ENCODE measurements at places on chromosomes 5 and 9.

DNA sequence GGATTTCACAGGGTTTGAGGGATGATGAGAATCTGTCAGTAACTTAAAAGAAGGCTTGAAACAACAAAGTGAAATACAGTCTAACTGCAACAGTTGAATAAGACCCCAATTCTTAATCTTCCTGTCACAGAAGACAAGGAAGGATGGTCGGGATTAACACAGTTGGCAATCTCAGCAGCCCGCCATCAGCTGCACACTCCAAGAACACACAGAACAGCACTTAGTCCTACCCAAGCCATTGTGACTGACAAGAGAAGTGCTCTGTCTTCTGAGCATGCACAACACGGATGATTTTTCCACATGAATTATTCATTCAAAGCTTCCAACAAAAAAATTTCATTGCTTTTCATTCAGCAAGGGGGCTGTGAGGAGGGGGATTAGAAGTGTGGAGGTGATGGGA is 576.1 kb downstream of the TLE4 start:
- DNase-seq: no peak

DNA sequence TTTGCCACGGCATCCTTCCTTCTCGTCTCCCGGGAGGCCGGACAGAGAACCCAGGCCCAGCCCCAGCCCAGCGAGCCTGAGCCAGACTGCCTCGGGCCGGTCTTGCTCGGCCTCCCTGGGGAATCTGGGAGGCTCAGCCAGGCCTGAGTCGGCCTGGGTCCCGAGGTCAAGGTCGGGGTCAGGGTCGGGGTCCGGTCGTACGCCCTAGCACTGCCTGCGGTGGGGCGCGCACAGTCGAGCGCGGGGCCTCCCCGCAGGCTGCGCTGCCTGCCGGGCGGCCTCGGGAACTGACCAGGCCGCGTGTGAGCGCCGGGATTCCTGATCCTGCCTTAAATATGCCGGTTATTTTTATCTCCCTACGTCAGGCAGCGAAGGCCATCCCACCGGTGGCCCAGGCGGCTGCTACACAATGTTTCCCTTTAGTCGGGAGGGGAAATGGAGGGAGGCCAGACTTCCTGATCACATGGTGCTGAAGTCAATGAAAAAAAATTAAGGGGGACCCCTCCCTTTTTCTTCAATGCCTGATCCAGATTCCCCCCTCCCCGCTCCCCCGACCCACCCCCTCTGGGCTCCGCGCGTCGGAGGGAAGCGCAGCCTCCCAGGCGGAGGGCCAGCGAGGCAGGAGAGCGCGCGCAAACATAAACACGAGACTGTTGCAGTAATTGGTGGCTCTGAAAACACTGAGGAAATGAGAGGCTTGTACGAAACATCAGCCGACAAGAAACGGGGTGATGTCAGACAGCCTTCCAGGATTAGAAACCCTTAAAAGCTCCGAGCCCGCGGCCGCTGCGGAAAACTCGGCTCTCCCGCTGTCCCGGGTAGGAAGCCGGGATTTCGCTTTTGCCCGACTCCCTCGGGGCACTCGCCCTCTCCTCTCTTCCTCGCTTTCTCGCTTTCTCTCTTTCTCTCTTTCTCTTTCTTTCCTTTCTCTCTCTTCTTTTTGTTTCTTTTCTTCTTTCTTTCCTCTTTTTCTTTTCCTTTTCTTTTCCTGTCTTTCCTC is 148.2 kb upstream of the KLF4 start:
- peak; percentile 78 for DNase-seq

DNA sequence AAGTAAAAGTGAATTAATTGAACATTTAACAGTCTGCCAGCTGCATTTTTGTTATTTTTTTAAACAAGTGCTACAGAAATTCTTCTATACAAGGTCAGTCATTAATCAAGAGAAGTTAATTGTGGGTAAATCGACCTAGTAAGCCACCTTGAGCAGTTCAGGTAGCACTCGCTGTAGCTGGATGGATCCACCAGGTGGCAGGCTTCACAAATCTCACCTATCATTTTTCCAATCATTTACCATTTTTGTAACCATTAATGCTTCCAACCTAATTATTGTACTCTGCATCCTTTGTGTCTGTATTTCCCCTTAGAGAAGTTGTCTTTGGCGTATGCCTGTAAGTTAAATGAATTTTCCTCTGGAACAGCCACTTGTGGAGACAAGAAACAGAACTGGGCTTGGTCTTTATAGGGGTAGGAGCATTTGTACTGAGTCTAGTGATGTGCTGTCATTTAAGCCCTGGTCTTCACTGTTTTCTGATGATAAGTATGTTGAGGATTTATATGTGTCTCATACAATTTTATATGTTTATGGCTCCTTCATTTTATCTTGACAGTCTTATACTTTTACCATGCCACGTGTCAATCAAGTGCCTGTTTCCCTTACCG is 39.5 kb downstream of the CD180 start:
- peak; percentile 24 for DNase-seq

GRCh38 chr9:77212801-77213200 is 35.5 kb downstream of the VPS13A start:
- DNase-seq: no peak

- DNase-seq: no peak
Measured at GRCh38 chr9:127686461-127687393, 20.1 kb upstream of the CFAP157 start.

GRCh38 chr5:3512361-3513095 is 83.1 kb upstream of the IRX1 start:
- no peak for DNase-seq

DNA sequence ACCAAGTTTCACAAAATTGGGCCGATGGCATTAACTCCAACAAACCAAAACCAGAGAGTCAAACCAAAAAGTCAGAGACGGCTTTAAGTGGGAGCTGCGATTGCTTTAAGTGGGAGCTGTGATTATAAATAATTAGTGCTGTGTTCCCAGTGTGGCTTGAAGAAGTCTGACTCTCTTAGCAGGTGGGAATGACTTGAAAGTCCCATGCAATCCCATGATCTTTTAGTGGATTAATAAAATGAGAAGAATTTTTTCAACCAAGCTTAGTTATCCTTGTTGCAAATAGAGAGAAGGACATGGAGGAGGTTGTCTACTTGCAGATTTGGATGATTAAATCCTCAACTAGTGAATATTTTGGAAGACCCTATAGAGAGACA is 68.5 kb downstream of the MYO10 start:
- no peak for DNase-seq

- no peak for DNase-seq
Measured at GRCh38 chr5:146744068-146744745, 134.3 kb downstream of the PPP2R2B start.

GRCh38 chr5:132070460-132071337 is 2.9 kb upstream of the CSF2 start:
- DNase-seq: no peak

GRCh38 chr5:1781726-1782384 is 17.8 kb downstream of the MRPL36 start:
- DNase-seq: no peak

- no peak for DNase-seq
Measured at GRCh38 chr5:179599100-179599499, 24.4 kb downstream of the HNRNPH1 start.

GRCh38 chr9:125439434-125440272 is 178.0 kb downstream of the GAPVD1 start:
- DNase-seq: no peak

- DNase-seq: peak; percentile 52
Measured at GRCh38 chr9:15142878-15143534, 164.0 kb downstream of the TTC39B start.

GRCh38 chr9:84419031-84419602 is 78.6 kb upstream of the SLC28A3 start:
- DNase-seq: no peak

- no peak for DNase-seq
Measured at GRCh38 chr9:112035166-112035826, 138.7 kb downstream of the UGCG start.

DNA sequence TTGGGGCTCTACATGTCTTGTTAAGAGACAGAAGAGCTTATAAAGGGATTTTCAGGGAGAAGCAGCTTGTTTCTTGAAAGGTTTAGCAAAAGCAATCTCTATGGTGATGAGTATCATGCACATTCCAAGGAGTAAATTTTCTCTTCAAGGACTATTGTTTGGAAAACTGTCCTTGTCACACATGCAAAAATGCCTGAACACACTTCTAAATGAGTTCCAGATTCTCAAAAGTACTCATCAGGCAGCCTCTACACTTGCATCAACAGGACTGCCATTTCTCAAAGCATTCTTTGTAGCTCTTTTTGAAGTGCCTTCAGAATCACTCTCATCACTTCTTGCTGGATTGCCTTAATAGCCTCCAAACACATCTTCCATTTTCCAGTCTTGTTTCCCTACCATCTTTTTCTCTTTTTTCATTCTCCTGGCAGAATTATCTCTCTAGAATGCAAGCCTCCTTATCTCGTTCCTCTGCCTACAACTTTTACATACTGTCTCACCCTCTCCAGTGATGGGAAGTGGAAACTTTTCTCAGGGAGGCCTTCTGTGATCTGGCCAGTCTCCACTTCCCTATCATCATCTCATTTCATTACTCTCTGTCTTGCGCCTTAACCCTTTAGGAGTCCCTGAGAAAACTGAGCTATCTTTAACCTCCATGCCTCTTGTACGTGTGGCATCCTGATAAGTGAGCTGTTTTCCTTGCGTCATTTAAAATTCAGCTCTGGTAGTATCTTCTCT is 631.5 kb upstream of the TLE4 start:
- DNase-seq: peak; percentile 9

GRCh38 chr5:55294935-55295334 is 12.6 kb downstream of the DHX29 start:
- DNase-seq: no peak

- DNase-seq: no peak
Measured at GRCh38 chr5:145509336-145510136, 325.6 kb downstream of the PRELID2 start.

- DNase-seq: no peak
Measured at GRCh38 chr9:77714077-77714549, 66.0 kb upstream of the GNA14 start.

DNA sequence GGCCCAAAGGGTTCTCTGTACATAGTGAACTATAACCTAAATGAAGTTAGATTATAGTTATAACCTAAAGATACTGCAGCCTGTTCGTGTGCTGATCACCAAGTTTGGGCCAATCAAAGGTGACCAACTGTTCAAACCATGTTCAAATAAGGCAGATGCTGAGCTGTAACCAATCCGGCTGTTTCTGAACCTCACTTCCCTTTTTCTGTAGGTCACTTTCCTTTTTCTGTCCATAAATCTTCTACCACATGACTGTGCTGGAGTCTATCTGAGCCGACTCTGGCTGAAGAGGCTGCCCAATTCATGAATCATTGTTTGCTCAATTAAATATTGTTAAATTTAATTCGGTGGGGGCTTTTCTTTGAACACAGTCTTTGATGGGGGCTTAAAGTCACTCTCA is 1920.2 kb downstream of the MAT2B start:
- no peak for DNase-seq

DNA sequence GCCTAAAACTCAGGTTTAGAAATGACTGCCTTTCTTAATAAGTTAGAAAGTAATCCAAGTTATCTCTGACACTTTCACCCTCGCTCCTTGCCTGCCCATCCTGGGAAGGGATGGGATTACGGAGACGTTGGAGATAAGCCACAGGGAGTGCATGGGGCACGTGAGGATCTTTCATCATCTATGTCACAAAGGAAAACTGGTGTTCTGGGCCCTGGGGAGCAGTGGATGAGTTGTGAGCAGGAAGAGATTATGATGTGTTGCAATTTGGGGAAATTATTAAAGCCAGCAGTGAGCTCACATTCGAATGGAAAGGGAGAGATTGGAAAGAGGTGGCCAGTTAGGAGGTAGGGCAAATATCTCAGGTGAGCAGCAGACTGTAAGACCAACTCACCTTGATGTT is 12.8 kb downstream of the AFAP1L1 start:
- no peak for DNase-seq

DNA sequence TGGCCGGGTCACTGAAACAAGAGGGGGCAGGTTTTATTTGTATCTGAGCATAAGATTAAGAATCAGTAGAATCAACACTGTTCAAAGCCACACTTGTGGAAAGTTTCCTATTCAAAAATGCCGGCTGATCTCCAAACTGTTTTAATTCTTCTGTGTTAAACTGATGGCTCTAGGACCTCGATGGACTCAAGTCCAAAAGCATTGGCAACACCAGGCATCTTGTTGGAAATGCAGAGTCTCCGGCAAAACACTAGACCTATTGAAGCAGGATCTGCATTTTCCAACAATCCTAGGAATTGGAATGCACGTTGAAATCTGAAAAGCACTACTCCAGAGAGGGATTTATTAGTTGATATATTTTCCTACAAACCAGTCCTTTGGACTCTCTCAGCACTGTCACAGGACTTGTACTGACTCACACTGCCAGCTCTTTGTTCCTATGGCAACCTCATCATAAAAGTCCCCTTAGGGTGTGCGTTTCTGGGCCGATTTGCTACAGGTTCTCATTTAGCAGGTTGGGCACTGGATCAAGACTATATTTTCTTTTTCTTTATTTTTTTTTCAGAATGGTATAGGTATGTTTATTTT is 48.1 kb upstream of the PCA3 start:
- DNase-seq: no peak

DNA sequence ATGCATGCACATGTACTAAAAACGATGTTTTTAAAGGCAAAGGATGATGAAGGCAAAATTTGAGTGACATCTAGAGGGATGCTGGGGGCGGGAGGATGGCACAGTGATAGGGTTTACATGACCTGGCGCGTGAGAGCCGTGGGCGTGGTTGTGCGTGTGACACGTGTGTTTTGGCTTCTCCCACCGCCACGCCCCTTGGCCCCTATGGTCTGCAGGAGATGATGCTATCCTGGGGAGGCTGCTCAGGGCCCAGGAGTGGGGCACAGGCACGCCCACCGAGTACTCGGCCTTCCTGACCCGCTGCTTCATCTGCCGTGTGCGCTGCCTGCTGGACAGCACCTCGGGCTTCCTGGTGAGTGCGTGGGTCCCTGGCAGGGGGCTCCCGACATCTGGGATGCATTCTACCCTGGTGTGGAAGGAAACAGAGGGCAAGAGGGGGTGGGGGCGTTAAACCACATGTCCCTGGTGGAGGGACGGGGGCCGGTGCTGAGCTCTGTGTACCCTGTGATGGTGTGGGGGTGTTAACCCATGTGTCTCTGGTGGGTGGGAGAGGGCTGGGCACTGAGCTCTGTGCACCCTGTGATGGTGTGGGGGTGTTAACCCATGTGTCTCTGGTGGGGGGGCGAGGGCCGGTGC is 19.2 kb upstream of the EXOC3 start:
- no peak for DNase-seq

GRCh38 chr5:112921026-112921832 is 798 bp downstream of the REEP5 start:
- DNase-seq: peak; percentile 70

DNA sequence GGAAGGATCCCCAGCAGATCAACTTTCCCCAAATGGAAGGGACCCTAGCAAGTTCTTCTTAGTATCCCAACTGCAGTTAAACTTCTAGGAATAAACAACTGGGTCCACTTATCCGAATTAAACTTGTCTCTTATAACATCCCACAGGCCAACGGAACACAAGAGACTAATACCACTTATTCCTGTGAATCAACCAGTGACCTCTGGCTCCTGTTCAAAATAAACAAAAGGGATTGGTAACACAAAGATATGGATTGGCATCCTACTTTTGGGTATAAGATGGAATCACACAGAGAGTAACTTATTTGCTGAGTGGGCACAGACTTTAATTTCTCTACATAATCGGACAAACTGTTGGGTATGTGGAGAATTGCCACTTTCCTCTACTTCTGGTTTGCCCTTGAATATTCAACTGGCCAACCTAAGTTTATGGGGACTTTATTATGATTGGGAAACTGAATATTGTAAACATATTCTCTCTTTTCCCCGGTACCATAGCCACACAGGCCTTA is 12.4 kb upstream of the PAIP1 start:
- DNase-seq: no peak
